ENCODE measurements at places on chromosomes 11 and 22.

- no peak for DNase-seq
Observed at GRCh38 chr11:112871909-112872500, 89.2 kb upstream of the NCAM1 start.

- DNase-seq, result peak; percentile 83
Observed at GRCh38 chr11:120339394-120339890, 3.2 kb downstream of the ARHGEF12 start.

GRCh38 chr11:35144806-35145205 is 5.8 kb downstream of the CD44 start:
- DNase-seq, result no peak

- DNase-seq, result no peak
Observed at GRCh38 chr11:25961539-25961938, 370.4 kb upstream of the ANO3 start.

GRCh38 chr11:538431-539051 is 1.2 kb downstream of the LRRC56 start:
- DNase-seq, result no peak

GRCh38 chr22:45317551-45318167 is 7.9 kb downstream of the FAM118A start:
- DNase-seq, result no peak

GRCh38 chr11:78564490-78565467 is 9.9 kb downstream of the NARS2 start:
- DNase-seq, result no peak

DNA sequence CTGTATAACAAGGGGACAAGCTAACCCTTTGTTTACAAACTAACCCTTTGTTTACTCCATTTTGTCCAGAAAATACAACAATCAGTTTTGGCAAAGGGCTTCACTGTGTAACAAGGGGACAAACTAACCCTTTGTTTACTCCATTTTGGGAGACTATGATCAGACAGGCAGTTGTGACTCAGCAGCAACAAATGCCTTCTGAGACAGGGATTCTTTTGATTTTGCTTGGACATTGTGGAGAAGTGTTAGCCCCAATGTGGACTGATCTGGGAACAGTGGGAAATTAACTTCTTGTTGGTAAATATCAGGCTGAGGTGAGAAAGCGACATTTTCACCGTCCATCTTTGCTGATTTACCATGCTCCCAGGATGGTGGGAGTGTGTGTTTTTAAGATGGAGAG is 983 bp downstream of the EHF start:
- DNase-seq, result no peak

GRCh38 chr22:49244466-49245420 is 582.9 kb downstream of the BRD1 start:
- DNase-seq, result no peak

- DNase-seq, result no peak
Observed at GRCh38 chr11:70319396-70320076, 49.0 kb downstream of the PPFIA1 start.

GRCh38 chr11:27487706-27488105 is 15.1 kb upstream of the LGR4 start:
- no peak for DNase-seq

- DNase-seq, result no peak
Observed at GRCh38 chr11:117868815-117869561, 7.5 kb downstream of the FXYD6 start.

GRCh38 chr11:70359451-70360205 is 38.7 kb upstream of the CTTN start:
- DNase-seq, result no peak

- no peak for DNase-seq
Observed at GRCh38 chr22:26887916-26888315, 230.5 kb downstream of the MIAT start.

- DNase-seq, result no peak
Observed at GRCh38 chr22:28810821-28811491, 10.6 kb upstream of the XBP1 start.

GRCh38 chr11:10526974-10527918 is 13.7 kb downstream of the RNF141 start:
- DNase-seq, result peak; percentile 32

- no peak for DNase-seq
Observed at GRCh38 chr22:44355716-44356070, 42.9 kb upstream of the SHISAL1 start.

GRCh38 chr11:15837901-15838489 is 518.4 kb downstream of the SOX6 start:
- DNase-seq, result no peak

DNA sequence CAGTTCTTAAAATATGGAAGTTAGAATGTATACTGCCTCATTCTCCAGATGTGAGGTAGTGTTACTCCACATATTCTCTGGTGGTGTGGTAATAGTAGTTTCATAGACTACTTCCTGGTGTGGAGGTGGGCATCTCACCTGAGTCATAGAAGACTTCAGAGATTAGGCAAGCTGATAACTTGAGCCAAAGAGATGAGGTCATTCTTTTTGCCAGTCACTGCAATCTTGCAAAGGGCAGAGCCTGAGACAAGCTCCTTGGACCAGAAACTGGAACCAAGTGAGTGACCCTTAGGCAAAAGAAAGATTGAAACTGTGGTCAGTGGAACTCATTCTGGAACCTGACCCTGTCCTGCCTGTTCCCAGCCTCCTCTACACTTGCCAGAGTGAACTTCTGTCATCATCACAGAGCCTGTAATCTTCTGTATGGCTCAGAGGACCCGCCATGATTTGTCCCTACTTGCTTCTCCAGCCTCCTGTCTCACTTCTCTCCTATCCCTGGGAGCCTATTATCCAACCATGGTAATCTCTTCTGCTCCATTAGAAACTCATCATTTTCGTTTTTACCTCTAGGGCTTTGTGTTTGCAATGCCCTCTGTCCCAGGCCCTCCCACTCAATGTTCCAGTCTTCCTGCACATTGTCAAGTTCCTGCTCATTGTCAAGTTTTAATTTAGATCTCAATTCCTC is 10.6 kb upstream of the CCDC83 start:
- no peak for DNase-seq

DNA sequence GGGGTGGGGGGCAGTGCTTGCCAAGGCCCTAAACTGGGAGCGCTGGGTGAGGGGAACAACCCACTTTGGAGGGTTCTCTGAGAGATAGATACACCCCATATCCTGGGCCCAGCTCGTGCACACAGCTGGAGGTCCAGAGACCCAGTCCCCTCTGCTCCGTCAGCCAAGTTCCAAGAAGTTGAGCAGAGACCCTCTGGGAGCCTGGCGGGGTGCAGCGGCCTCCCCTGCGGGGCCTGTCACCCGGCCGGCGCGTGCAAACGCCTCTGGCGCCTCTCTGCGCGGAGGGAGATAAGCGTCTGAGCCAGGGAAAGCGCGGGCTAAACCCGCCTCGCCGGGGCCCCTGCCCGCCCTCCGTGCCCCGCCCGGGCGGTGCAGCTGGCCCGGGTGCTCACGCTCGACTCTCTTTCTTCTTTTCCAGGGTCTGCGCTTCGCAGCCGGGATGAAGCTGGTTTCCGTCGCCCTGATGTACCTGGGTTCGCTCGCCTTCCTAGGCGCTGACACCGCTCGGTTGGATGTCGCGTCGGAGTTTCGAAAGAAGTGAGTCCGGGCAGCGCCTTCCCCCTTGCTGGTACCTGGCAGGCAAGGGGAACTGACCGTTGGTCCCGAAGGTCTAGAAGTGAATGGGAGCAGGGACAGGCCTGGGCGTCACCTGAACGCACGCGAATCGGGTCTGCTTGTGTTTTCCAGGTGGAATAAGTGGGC is 540 bp downstream of the ADM start:
- no peak for DNase-seq

GRCh38 chr22:22161924-22162851 is 82.4 kb upstream of the VPREB1 start:
- DNase-seq, result no peak

DNA sequence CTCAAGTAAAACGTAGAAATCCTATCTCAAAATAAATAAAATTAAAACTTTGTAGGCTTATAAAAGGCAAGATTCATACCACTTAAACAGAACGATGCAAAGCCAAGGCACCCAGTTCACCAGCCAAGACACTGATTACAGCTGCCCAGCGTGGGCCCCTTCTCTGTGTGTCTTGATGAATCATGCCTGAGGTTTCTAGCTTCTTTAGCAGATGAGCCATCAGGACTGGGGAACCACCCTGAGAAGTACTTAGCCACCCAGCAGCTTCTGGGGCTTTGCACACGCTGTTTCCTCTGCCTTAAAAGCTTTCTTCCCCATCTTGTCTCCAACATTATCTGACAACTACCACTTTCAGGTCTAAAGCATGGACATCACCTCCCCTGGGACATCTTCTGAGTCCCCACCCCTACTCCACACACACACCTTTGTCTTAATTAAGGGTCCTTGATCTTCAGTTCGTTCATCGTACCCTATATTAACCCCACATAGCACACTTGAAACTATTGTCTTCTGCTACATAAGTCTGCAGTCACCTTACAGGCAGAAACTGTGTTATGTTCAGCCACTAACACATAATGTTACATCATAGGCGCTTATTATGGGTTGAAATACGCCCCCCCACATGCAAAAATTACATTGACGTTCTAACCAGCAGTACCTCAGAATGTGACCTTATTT is 8.7 kb upstream of the LAYN start:
- no peak for DNase-seq

DNA sequence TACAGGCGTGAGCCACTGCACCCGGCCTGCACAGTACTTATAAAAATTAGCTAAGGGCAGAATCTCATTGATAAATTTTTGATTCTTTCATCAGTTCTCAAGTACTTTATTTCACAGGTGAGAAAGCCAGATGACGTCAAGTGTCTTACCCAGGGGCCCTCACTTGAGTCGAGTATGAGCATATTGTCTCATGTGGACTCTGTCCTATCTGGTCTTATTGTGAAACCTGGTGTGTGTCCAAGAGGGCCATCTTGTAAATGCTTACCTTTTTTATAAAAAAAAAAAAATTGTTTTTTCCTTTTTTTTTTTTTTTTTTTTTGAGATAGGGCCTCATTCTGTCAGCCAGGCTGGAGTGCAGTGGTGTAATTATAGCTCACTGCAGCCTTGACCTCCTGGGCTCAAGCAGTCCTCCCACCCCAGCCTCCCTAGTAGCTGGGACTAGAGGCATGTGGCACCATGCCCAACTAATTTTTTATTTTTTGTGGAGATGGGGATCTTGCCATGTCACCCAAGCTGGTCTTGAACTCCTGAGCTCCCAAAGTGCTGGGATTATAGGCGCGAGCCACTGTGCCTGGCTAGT is 6.0 kb downstream of the ACO2 start:
- DNase-seq, result no peak

- no peak for DNase-seq
Observed at GRCh38 chr11:48165426-48165825, 51.2 kb upstream of the OR4B1 start.

DNA sequence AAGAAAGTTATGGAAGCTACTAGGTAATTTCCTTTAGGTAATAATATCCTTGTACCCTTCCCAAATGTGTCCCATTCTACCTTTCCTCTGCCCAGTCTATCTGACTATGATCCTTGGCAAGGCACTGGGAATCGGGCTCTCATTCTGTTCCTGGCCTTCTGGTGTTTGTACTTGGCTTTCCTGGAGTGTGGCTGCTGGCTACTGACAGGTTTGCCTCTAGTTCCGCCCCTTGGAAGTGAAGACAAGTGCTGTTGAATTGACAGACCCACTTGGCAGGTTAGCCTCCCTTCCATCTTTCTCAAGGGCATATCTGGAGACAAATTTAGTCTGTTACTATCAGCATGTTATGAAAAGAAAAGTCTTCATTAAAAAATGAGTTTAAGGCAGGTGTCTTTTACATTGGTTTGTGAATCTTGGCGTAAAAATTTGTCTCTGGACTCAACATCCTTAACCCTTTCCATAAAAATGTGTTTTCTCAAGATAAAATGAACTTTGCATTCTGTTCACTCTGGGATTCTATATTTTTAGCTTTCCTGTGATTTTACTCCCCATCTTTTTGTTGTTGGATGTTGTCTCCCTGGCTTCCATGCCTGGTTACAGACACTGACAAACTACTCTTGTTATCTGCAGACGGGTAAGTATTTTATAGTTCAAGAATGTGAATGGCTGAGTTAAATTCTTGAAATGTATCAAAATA is 287.4 kb upstream of the PDGFD start:
- DNase-seq, result no peak

DNA sequence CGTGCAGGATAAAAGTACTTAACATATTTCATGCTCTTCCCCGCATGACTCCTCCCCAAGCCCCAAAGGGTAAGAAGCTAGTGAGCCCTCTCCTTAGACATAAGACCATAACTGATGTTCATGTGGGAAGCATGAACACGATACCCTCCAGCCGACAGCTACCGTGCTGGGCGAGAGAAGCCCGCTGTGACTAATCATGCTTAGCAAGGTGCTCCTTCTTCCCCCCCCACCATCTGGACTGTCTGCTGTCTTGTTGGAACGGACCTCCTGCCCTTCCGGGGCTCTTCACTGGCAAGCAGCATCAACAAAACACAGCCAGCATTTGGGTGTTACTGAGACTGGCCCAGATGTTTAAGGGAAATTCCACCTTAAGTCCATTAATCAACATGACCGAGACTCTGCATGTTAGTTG is 200.6 kb downstream of the DBX1 start:
- no peak for DNase-seq

DNA sequence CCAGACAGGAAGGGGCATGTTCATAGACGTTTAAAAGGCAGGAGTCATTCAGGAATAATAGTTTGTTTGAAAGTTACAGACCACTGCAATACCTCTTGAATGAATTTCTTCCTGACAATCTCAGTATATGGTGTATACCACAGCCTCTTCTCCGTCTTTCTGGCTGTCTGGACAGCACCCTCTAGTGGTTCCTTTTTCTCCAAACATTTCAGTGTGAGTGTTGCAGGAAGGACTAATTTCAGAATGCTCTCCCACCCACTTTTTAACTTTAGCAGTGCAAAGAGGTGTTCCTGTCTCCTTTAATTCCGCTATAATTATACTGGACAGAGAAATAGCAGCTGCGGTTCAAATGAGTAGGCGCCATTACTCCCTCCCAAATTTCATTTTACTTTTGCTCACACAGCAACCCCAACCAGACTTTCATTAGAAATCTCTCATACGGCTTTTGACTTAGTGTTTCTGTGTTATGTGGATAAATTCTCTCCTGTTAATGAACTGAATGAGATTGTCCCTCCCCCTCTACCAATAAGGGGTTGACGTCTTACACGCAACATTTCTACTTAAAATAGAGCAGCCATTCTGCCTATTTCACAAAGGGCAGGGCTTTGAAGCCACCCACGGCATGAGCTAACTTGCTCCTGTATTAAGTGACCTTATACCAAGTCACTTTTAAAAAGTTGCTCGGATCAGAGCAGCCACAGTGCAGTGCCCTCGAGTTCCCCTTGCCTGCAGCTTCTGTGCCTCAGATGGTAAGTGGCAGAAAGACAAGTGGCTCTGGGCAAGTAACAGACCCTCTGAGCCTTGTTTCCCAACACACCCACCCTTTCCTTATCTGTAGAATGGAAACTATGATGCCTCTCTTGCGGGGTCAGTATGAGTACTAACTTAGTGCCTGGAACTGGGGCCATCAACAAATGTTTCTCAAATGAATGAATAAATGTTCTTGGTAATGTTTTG is 368.6 kb downstream of the OPCML start:
- DNase-seq, result peak; percentile 20

Data from hippocampal formation (tissue), 2 donors.